Activated CD4-positive, alpha-beta memory T cell treated with anti-CD3 and anti-CD28 coated beads for 36 hours (primary cell): ENCODE measurements at places on chromosomes 16 and 17. TPM values are rescaled to one million over a fixed set of nuclear protein-coding genes. Genes with fewer than 3 reads are reported as not detected.

- no peak for DNase-seq
Measured at GRCh38 chr17:77324227-77324626, 183.5 kb downstream of the SEC14L1 start.

- peak; percentile 46 for DNase-seq
Measured at GRCh38 chr17:72118335-72119076, 2.3 kb upstream of the SOX9 start.

Gene CPHXL2
- total RNA-seq = not detected

- no peak for DNase-seq
Measured at GRCh38 chr17:16478649-16479048, 13.3 kb downstream of the LRRC75A start.

Gene TBC1D16
- total RNA-seq = 5.4 TPM

Gene TMEM204
- 15.5 TPM for total RNA-seq

Gene ABCC12
- total RNA-seq = not detected

DNA sequence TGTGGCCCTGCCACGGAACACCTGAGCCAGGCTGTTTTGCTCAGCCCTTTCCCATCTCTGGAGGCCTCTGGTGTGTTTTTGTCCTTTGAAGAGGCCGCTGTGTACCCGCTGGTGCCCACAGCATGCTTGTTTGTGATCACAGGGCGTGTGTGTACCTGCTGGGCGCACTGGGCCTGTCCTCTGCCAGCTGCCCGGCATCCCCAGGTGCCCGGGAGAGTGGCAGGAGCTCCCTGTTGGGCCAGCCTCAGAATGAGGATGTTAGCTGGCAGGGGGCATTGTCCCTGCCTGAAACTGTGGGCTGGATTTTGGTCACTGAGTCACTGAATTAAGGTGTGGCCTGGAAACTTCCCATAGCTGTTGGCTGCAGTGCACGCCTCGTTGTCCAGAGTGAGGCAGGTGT lies 31.1 kb downstream of the BAIAP2 start:
- DNase-seq = no peak

DNA sequence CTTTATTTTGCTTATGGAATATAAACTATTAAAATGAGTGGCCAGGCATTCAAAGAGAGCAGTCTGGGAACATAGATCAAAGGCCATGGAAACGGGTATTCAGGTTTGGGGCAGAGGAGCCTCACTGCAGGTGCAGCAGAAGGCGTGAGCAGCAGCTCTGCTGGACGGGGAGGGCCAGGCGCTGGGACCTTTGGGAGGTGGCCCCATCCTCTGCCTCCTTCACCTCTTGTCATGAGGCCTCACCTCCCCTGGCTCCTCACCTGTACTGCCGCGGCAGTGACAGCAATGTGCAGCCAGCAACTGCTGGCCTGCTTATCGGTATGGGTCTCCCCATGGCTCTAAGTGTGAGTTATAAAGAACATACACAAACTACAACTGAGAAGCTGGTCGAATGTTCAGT lies 109.4 kb downstream of the CDK5R1 start:
- no peak for DNase-seq

GRCh38 chr17:3603119-3603869 lies 5.9 kb downstream of the TRPV1 start:
- no peak for DNase-seq

Gene FGF11
- total RNA-seq = 2.1 TPM

GRCh38 chr16:31508706-31509195 lies 560 bp upstream of the RUSF1 start:
- DNase-seq = no peak

Gene LGALS9B
- not detected for total RNA-seq

Gene EPX
- not detected for total RNA-seq

DNA sequence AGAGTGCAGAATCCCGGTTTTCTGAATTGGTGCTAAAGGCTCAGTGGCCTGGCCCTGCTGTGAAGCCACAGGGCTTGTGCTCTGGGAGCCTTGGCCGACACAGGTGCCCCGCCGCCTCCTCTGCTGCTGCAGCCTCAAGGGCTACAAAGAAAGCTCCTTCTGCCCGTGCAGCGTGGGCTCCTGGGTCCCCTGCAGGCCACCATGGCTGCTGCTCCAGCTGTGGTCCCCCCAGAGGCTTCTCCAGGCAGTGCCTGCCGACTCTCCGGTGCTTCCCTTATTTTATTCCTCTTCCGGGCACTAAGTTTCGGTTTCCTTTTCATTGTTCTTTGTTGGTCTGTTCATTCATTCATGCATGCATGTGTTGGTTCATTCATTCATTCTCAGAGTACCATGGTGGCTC lies 53.1 kb downstream of the CMIP start:
- no peak for DNase-seq

GRCh38 chr17:78412403-78412802 lies 34.0 kb downstream of the PGS1 start:
- DNase-seq = peak; percentile 85

GRCh38 chr17:21005803-21006202 lies 37.0 kb downstream of the USP22 start:
- no peak for DNase-seq

- DNase-seq = no peak
Measured at GRCh38 chr17:57090560-57091185, 5.6 kb downstream of the AKAP1 start.

DNA sequence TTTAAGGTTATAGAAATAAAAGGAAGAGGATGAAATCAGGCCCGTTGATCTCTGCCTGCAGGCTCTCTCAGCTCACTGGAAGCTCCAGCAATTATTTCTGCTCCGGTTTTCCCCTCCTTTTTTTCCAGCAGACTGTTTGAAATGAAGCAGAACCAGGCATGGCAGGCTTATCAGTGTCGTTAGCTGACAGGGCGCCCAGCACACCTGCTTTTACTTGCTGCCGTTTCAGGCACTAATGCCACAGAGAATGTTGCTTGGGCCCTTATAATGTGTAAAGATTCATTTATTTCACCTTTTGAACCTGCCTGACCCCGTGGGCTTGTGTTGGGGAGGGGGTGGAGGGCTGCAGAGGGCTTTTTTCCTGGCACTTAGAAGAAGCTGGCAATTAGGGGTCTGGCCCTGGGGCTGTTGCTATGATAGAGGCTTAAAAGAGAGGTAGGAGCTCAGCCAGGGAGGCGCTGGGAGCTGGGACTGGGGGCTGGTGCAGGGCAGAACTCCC lies 108.1 kb downstream of the IRX3 start:
- no peak for DNase-seq
